Large intestine (tissue), 12 donors: ENCODE measurements at places on chromosomes 16 and 17.

DNA sequence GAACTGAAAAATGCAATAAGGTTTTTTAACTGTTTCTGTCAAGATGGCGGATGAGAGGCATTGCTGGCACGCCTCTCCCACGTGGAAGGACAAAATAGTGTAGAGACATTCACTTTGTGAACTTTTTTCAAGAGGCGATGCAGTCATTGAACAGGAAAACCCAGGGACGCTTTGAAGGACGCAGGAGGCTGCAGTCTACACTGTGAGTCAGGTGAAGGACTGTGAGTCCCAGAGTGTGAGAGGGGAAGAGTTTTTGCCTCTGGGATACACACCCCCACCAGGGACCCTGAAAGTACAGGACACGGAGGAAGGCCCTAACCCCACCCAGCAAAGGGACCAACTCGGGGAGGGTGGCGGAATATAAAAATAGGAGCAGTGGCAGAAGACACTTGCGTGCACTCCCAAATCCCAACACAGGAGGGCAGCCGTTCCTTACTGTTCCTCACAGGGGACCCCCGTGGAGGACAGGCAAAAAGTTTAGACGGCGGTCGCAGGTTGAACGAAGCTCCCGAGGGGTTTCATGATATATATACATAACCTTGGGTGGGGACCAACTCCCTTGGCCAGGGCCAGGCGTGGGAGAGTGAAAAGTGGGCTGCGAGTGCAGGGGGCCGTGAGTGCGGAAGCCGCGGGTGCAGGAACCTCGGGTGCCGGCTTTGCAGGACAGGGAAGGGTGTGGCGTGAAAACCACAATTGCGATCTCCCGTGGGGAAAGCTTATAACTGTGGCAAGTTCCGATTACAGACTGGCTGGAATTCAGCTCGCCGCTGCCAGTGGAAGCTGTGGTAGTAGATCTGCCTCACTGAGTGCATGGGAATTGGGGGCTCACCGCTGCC lies 82.0 kb upstream of the ALOX12 start:
- DNase-seq: no peak

GRCh38 chr16:83744441-83744981 lies 63.3 kb upstream of the HSBP1 start:
- no peak for DNase-seq

DNA sequence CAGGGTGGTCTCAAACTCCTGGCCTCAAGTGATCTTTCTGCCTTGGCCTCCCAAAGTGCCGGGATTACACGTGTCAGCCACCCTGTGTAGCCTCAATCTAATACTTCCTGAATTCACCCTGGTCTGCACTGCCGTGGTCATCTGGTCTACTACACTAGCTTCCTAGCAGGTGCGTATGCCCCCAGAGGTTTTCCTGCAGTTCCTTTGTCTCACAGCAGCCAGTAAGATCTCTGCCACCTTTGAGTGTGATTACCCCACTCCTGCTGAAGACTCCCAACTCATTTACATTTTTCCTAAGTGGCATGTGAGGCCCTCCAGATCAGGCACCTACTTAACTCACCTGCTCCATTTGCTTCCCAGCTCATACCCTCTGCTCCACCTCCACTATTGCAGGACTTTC lies 5.1 kb upstream of the DDX19A start:
- no peak for DNase-seq

DNA sequence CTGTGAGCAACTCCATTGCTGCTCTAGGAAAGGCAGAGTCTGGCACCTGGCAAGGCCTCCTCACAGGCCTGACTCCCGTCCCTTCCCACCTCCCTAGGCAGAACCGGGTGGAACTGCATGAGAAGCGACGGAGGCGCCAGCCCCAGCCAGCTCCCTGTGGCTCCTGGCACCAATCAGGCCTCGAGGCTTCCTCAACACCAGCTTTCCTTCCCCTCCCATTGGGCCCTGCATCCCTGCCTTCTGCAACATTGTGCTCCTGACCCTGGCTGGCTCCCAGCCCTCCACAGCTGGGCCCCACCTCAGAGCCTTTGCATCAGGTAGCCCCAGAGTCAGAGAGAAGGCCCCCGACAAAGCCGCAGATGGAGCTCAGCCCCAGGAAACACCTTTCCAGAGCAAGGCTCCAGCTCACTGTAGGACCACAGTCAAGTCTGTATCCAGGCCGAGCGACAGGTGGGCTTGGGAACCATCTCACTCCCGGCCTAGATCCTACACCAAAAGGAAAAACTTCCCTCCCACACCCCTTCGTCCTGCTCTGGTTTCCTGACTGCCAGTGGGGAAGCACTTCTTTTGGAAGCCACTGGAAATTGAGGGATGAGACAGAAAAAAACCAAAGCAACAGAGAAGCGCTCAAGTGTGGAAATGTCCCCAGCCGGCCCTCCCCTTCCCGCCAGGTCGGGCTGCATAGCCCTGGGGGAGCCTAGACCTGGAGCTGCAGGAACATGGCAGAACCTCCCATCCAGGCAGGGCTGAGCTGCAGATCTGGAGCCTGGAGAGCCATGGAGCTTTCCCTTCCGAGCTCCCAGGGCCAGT lies 31.0 kb downstream of the LRRC75A start:
- DNase-seq: no peak

DNA sequence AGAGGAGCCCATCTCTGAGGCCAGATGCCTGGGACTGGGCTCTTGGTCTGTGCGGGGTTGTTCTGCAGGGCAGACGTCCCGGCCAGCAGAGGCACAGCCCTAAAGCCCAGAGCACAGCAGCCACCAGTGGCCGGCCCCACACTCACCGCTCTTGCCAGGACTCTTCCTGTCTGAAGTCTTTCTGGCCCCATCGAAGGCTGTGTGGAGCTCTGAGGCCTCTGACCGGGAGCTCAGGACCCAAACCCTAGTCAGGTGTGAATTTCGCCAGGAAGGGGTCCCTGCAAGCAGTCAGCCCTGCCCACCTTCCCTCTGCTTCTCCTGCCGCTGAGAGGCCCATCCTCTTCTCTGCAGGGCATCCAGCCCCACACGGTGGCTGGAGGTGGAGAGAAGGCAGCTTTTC lies 10.7 kb downstream of the ACSF3 start:
- DNase-seq: no peak
